ENCODE measurements at places on chromosomes 12 and 14. TPM values are rescaled to one million over a fixed set of nuclear protein-coding genes. Genes with fewer than 3 reads are reported as not detected.

TAS2R20 gene
- 1.9 TPM for total RNA-seq

OR6C6 gene
- total RNA-seq: not detected

SLC8A3 gene
- total RNA-seq: not detected

GPR84 gene
- total RNA-seq: not detected

GNG2 gene
- 10.0 TPM for total RNA-seq

MANSC4 gene
- not detected for total RNA-seq

STXBP6 gene
- 2.7 TPM for total RNA-seq

DNA sequence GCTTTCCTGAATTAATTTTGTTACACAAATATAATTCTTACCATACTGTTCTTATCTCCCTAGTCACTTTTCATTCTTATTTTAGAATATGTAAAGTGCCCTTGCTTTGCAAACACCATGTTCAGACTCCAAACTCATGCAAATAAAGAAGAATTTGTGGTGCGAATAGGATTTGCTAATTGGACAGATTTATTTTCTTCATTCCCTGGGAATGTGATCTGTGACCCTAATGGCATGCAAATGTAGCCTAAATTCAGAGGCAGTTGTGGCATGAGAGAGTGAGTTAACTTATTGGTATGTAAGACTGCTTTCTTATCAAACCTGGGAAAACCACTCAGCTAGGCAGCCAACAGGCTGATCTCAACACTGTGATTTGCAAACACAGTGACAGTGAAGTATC, 10.0 kb downstream of the CAPZA3 start:
- DNase-seq: peak; percentile 95

- DNase-seq: peak; percentile 16
Measured at GRCh38 chr12:124852329-124852831, 11.3 kb downstream of the SCARB1 start.

GRCh38 chr12:62426089-62426488, 40.5 kb upstream of the MON2 start:
- peak; percentile 62 for DNase-seq

GRCh38 chr12:6824901-6825381, 3.3 kb upstream of the P3H3 start:
- DNase-seq: peak; percentile 40

Data from fibroblast of the aortic adventitia (primary cell).